Uterus (tissue), 4 donors: ENCODE measurements at places on chromosomes 16 and 17.
A peak's percentile ranks its signal among the peaks of the same experiment; 100 is the strongest.

DNA sequence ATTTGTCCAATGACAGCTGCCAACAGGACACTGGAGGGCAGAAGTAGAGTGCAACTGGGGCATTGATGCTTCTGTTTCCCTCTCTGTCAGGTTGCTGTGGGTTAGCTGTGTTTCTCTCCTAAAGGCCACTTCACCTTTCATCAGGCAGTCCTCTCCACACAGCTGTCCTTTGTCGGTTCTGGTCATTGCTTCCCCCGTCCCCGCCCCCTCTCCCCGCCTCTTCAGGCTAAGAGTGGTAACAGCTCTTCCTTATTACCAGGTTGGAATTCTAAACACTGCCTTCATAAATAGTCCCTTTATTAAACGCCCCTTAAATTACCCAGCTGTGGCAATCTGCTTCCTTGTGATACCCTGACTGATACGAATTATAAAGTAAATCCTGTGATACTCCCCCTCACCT lies 31.8 kb upstream of the NSRP1 start:
- no peak for DNase-seq

GRCh38 chr16:69276148-69277115 lies 34.7 kb upstream of the VPS4A start:
- DNase-seq: peak; percentile 71

DNA sequence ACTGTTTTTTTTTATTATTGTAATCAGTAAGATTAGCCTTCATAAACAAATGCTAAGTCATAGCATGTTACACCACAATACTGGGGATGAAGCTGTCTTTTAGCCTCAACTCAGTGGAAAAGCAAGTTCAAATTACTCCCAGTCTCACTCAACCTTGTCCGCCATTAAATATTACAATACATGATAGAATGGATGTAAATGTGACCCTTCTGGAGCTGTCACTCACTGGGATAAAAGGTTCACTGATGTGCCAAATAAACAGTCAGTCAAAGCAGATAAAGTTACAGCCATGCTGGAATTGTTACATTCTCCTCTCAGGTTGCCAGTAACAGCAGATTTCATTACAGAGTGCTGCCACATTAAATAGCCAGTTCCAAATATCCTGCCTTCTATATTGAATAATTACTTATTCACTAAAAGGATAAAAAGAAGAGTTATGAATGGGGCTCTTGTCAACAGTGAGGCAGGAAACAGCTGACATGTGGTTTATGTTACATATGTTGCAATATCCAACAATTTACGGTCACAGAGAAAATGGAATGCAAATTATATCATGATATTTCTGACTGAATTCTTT lies 53.4 kb downstream of the BRIP1 start:
- DNase-seq: no peak

DNA sequence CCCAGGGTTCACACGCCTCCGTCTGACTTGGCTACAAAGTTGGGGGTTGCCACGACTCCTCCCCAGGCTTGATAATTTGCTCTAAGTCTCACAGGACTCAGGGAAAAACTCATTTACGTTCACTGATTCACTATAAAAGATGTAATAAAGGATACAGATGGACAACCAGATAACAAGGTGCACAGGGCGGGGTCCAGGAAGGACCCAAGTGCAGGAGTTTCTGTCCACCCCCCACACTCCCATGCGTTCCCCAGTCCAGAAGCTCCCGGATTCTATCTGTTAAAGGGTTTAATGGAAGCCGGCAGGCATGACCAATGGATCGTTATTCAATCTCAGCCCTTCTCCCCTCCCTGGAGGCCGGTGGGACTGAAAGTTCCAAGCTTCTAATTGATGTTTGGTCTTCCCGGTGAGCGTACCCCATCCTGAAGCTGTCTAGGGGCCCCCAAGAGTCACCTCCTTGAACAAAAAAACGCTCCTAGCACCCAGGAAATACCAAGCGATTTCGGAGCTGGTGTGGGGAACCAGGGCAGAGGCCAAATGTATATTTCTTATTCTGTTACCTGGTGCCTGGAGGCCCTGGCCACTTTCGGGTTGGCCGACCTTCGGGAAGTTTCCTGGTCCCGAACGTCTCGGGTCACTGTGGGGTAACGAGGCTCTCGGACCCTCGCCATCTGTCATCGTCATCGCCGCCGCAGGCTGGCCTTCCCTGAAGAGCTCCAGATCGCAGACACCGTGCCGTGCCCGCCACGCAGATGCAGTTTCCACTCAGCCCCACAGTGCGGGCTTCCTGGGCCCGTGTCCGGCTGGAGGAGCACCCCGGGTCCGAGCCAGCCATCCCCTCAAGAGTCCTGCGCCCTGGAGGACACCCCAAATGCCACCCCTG lies 13.5 kb upstream of the METRNL start:
- peak; percentile 12 for DNase-seq

- no peak for DNase-seq
Observed at GRCh38 chr17:68100000-68100641, 64.6 kb downstream of the KPNA2 start.

DNA sequence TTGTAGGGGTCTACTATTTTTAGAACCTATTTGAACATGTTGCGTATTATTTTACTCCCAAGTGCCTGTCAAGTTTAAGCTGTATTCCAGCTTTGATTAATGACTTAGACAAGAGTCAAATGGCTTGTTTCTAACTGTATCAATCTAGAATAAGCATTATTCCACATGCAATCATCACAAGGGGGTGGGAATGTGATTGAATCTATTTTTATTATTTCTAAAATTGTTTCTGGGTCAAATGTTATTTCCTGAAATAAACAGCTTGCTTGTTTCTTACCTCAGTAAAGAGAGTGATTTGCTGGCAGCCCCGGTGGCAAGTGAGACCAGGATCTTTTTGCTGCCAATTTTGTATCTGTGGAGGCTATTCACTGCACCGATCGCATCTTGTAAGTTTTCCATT lies 21.5 kb downstream of the MARF1 start:
- no peak for DNase-seq

DNA sequence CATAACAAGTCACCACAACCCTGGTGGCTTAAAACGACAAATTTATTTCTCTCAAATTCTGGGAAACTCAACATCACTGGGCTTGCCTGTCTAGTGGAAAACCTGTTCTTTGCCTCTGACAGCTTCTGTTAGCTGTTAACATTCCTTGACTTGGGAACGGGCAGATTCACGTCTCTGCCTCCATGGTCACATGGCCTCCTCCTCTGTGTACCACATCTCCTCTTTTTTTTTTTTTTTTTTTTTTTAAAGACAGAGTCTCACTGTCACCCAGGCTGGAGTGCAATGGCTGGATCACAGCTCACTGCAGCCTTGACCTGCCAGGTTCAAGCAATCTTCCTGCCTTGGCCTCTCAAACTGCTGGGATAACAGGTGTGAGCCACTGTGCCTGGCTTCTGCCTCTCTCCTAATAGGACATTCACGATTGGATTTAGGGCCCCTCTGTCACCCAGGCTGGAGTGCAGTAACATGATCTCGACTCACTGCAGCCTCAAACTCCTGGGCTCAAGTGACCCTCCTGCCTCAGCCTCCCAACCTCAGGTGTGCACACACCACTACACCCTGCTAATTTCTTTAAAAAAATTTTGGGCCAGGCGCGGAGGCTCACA lies 11.7 kb upstream of the LLGL1 start:
- DNase-seq: no peak

- DNase-seq: no peak
Observed at GRCh38 chr16:425740-426114, 278 bp downstream of the RAB11FIP3 start.

DNA sequence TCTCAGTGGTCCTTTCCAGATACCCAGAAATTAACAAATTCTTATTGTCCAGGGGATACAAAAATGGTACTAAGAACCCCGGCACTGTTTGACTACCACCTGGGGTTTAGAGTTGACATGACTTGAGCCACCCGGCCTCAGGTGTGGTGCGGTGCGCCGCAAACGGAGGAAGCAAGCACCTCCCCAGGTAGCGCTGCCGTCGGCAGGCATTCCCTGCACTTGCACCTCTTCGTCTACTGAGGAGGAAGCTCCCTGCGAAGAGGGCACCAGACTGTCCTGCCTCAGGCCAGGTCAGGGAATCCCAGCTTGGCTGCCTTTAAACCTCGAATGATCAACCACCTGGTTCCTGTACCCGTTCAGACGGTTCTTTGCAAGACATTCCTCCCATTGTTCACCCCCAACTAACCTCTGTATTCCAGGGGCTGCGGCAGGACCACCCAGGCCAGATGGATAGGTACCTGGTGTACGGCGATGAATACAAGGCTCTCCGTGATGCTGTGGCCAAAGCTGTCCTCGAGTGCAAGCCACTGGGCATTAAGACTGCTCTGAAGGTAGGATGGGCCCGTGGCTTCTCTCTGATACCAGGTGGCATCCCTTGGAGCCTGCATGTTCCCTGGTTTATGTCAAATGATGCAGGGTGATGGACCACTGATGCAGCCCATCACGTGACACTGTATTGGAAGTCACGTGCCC lies 40.8 kb upstream of the ENDOV start:
- DNase-seq: no peak

- DNase-seq: no peak
Observed at GRCh38 chr16:79628501-79628975, 28.0 kb upstream of the MAF start.

DNA sequence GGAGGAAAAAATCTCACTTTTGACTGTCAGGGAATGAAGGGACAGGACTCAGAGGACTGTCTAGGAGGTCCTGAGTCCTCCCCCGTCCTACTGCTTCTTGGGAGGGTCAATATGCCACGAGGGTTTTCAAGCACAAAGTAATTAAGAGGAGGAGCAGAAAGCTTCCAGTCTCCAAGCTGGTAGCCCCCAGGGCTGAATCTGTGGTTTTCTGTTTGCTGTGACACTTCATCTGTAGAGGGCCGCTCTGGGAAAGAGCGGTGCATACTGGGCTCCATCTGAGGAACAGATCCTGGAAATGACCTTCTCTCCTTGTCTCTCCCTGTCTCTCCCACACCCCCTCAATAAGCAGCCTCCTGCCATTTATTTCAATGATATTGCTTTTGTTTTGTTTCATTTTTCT lies 180.1 kb upstream of the SDK2 start:
- DNase-seq: no peak

DNA sequence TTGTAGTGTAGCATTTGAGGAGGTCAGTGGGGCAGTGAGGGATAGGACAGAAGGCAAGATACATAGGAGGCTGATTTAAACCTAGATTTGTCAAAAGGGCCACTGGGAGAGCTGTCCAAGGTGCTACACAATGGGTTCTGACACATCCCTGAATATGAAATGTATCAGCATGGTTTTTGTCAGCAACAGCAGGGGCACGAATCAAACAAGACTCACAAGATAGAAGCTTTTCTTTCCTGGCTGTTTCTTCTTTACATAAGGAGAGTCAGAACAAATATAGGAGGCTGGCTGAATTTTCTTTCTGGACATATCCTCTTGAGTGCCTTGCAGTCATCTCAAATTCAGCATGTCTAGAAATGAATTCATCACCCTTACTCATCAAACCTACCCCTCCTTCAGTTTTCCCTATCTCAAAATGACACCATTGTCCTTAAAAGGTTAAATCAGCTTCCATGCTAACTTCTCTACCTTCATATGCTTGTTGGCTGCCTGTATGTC lies 130.5 kb downstream of the NPIPB5 start:
- no peak for DNase-seq

- DNase-seq: peak; percentile 67
Observed at GRCh38 chr17:17819561-17819995, 17.2 kb downstream of the SREBF1 start.

- DNase-seq: no peak
Observed at GRCh38 chr16:6751191-6751590, 581.5 kb upstream of the RBFOX1 start.

GRCh38 chr17:42182927-42183734 lies 2.1 kb downstream of the HCRT start:
- DNase-seq: no peak

GRCh38 chr17:42402117-42402516 lies 13.9 kb upstream of the STAT3 start:
- DNase-seq: no peak

GRCh38 chr16:70159355-70160348 lies 13.9 kb upstream of the CLEC18C start:
- no peak for DNase-seq

DNA sequence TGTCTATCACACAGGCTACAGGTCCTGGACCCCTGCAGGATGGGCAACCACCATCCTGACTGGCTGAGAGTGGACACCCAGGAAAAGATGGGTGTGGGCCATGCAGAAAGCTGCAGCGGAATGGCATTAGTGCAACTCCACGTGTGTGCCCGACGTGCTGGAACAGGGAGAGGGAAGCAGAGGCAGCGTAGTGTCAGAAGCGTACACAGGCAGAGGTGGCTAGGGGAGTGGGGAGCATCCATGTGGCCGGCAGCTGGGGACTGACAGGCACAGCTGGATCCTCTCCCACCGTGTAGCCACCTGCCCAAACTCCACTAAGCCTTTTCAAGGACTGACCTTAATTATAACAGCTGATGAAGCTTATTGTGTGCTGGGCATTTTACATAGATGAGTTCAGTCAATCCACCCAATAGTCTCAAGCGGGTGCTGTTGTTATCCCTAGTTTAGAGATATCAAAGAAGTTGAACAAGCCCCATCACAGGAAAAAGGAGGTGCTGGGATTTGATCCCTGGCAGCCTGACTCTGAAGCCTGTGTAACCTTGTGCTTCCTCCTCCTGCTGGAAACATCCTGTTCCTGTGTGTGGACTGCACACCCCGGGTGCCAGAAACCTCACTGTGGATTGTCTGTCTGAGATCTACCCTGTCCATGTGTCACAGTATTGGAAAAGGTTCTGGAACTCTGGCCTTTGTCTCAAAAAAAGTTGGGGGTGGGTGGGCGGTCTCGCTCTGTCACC lies 114.0 kb downstream of the PRKCA start:
- DNase-seq: no peak

- DNase-seq: no peak
Observed at GRCh38 chr16:11361701-11362451, 16.6 kb downstream of the RMI2 start.

DNA sequence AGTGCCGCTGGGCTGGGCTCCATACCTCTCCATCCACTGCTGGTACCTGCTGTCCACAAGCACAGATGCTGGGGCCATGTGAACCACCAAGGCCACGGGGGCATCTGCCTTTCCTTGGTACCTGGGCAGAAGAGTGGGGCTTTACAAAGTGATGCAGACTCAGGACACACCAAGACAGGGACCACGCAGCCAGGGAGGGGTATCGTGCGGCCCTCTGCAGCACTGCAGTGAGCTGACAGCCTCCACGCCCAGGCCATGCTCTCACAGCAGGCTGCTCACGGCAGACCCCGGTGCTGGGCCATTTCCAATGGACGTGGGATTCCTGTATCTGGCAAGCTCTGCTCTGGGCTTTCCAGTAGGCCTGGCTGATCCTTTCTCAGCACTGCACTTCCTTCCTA lies 14.4 kb downstream of the ELAC2 start:
- DNase-seq: no peak

- DNase-seq: no peak
Observed at GRCh38 chr17:32819035-32819434, 57.9 kb downstream of the MYO1D start.
